ENCODE measurements at places on chromosomes 12 and 14.

GRCh38 chr12:94874518-94875302, 128.8 kb downstream of the NDUFA12 start:
- DNase-seq = no peak

DNA sequence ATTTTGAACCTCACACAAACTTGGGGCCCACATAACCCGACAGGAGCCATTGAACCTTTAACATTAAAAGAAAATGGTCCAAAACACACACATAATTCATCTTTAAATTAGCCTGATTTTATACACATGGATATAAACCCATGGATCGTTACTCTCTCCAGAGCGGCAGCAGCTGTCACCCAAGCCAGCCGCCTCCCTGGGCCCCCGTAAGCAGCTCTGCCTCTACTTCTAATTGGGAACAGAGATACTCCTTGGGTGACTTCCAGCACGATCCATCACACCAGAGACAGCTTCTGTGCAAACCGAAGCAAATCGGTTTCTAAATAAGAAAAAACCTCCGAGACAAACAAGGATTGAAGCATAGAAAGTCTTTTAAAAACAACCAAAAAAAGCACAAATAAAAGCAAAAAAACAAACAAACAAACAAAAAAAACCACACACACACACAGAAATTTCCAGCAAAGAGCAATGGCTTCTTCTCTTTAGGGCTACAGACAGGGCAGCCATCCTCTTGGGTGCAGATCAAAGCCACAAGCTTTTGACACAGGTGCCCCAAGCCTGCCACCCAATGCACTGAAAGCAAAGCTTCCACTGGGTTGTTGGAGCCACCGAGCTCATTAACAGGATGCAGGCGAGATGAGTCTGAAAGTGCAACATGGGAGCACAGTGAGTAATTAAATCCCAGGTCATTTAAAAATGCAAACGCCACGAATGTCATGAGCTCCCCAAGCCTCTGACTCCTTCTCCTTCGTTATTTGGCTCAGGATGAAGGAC, 156.9 kb downstream of the DPF3 start:
- DNase-seq = peak; percentile 91

DNA sequence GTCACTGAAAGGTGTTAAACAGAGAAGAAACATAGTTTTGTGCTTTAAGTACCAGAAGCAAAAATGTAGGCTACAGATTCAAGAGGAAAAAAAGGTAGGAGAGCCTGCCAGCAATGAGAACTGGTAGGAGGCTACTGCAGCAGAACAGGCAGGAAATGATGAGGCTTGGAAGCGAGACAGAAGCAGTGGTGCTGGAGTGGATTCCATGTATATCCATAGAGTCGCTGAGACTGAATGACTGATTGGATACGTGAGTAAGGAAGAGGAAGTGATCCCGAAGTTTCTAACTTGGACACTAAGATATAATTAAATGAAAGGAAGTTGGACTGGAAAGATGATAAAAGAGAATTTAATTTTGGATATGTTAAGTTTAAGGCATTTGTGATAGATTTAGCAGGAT, 45.0 kb upstream of the CCDC91 start:
- no peak for DNase-seq

- no peak for DNase-seq
Measured at GRCh38 chr14:97387252-97387874, 590.2 kb downstream of the VRK1 start.

- no peak for DNase-seq
Measured at GRCh38 chr14:23445773-23446172, 10.3 kb upstream of the MYH7 start.

DNA sequence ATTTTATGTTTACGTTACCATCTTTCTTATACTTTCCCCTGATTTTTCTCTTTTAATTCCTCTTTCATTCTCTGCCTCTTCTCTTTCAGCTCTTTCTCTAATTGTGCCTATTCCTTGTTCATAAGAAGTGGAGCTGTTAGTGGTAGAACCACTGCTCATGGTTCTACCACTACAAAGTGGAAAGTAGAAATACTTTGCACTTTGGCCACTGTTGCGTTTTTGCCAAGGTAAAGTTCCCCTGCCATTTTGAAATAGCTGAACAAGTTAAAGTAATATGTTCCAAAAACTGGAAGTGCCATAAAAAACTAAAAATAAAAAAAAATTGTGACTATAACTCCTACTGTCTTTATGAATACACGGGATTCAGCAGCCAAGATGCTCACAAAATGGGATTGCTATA, 130.6 kb downstream of the MON2 start:
- DNase-seq = no peak

GRCh38 chr12:104285740-104286515, 17.6 kb upstream of the EID3 start:
- no peak for DNase-seq

- DNase-seq = no peak
Measured at GRCh38 chr12:2800046-2800570, 5.3 kb downstream of the FKBP4 start.

DNA sequence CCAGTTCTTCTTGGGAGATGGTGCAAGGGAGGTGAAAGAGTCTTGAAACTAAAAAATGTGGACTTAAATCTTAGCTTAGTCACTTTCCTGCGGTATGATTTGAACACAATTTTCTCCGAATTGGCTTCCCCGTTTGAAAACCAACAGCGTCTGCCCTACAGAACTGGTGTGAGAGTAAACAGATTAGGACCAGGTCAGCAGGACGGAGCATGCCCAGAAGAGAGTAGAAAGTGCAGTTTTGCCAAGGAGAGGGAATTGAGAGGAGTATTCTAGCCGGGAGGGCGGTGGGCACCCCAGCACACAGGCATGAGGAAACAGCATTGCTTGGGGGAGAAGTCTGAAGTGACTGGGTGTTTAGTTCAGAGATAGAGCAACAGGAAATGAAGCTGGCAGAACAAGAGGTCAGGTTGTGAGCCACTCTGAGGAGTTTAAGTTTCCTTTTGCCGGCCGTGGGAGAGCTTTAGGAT, 927.1 kb downstream of the VRK1 start:
- DNase-seq = no peak

DNA sequence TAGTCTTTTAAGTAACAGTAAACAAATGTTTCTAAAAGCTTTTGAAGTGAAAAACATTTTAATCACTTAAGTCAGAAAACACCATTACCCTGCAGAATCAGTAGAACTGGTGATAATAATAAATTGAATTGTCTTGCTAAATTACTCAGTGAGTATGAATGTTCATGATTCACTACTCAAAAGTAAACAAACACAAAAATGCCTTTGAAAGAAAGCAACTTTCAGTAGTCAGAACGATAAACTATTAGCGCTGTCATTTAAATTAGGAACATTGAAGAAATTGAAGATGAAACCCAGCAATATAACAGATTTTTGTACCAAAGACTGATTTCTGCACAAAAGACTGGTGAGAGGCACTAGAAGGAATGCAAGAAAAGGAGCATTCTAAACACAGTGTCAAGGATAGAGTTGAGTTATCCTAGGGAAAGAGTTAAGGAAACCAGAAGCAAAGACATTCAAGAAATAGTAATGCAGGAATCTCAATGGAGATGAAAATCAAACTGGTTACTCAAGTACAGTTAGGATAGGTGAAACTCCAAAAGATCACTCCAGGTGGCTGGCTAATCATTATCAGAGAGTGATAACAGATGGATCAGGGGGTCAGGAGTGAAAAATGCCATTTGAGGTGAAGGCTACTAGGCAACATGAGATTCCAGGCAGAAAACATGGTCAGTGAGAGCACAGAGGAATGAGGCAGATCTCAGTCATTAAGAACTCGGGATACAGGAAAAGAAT, 77.4 kb upstream of the ALG10 start:
- no peak for DNase-seq

DNA sequence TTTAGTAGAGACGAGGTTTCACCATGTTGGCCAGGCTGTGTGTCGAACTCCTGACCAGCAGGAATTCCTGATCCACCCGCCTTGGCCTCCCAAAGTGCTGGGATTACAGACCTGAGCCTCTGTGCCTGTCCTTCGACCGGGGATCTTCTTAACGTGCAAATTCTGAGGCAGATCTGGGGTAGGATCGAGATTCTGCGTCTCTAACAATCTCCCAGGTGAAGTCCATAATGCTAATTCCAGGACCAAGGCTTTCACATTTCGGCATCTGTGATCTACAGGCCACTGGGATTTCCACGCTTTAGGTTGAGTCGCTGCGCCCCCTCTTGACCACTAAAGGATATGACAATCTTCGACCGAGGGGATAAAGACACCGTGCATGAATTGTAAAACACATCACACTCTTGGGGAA, 24.8 kb downstream of the FOS start:
- peak; percentile 85 for DNase-seq

DNA sequence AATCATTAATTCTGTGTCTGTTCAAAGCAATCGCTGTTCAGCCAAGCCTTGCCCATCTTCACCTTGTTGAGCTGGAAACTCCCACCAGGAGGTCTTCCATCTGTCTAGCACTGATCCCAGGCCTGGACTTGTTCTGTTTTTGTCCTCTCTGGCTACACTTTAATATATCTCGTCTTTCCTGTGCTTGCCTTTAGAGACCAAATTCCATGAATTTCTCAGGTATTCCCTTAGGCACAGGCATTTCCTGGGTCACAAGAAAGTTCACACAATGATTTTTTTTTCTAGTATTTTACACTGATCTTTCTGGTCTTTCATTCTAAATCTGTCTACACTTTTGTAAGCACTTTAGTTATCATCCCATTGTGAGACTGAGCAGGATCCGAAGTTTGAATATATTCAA, 116.4 kb upstream of the CCND2 start:
- DNase-seq = no peak

- DNase-seq = no peak
Measured at GRCh38 chr12:53667080-53667479, 8.8 kb downstream of the ATP5MC2 start.

GRCh38 chr12:121668750-121669520, 519 bp downstream of the MORN3 start:
- peak; percentile 34 for DNase-seq

GRCh38 chr12:43347026-43347425, 205.0 kb downstream of the ADAMTS20 start:
- peak; percentile 71 for DNase-seq

DNA sequence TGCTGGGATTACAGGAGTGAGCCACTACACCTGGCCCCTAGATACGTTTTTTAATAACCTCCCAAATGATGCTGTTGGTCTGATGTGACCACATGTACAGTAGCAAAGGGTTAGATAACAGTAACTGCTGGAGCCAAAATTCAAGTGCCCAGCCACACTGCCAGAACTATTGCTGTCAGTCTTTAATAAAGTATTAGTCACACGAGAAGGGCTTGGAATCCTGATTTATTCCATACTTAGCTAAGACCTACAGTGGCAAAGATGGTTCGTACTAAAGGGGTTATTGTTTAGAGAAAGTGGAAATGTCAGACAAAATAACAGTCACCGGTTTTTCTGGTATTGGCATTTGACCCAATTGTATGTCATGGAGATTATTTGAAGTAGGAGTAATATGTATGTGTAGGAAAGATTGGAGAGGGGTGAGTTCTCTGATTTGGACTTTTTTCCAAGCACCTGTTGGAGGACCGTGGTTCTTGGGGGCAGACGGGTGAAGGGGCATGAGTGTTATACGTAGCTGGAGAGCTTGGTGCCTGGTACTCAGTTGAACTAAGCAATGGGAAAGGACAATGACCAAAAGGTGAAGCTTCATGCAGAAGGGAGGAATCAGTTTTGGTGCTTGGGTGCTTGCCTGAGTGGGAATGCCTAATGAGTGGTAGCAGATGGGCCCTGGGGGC, 9.7 kb downstream of the TUBA1C start:
- DNase-seq = no peak

DNA sequence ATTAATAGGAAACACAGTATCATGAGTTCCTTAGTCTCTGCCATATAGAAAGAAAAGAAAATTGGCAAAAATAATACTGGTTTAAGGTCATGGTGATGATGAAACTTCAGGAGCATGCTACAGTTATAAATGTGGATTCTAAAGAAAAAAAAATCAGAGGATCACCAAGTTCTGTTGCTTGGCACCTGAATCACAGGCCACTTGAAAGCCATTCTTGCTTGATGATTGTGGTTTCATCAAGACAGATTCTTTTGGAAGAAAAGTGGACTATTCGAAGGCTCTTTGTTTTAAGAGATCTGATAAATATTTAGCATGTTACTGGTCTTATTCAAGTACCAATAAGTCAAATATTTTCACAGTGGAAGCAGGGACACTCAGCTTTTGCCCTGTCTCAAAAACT, 148.9 kb downstream of the SAMD4A start:
- DNase-seq = no peak

- DNase-seq = no peak
Measured at GRCh38 chr14:98062083-98062482, 1209.9 kb downstream of the BCL11B start.

- no peak for DNase-seq
Measured at GRCh38 chr12:77236066-77236465, 170.7 kb upstream of the E2F7 start.

DNA sequence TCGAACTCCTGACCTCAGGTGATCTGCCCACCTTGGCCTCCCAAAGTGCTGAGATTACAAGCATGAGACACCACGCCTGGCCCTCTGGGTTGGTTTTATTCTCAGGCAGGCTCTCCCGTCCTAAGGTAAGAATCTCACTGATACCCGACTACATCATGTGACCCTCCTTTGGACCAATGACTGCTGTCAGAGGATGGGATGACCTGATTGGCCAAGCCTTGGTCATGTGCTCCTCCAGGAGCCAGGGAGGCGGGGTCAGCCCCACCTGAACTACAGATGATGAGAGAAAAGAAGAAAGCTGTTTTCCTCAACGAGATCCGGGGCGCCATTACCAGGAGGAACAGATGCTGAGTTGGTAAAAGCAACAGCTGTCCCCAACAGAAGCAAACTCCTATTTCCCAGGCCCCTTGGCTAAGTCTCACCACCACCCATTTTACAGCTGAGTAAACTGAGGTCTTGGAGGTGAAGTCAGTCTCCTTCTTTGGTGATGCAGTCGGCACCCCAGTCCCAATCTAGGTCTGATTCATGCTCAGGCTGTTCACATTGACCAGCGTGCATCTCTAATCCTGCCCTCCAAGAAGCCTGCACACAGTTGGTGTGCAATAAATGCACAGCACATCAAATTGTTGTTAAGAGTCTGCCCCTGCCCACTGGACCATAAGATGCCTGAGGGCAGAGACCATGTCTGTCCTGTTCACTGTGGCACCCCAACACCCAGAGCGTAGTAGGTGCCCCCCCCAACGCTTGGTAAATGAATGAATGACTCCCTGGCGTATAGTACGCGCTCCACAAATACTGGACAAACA, 118.8 kb downstream of the SCARB1 start:
- peak; percentile 87 for DNase-seq

DNA sequence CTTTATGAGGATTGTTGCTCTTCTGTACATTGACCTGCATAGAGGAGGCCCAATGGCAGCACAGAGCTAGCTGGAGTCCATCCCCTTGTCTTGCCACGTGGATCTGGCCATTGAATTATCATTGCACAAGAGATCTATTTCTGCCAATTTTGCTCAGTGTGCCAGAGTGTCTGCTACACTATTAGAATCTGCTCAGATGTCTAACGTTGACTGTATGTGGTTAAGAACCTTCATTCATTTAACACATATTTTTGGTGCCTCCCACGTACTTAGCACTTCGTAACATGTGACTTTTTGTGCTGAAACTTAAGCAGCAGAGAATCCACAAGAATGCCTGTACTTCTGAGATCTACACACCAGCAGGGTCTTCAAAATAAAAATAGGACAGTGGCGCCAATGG, 166.0 kb upstream of the VASH1 start:
- DNase-seq = no peak
